ENCODE measurements at places on chromosomes 12 and 14. TPM values are rescaled to one million over a fixed set of nuclear protein-coding genes. Genes with fewer than 3 reads are reported as not detected.

DNA sequence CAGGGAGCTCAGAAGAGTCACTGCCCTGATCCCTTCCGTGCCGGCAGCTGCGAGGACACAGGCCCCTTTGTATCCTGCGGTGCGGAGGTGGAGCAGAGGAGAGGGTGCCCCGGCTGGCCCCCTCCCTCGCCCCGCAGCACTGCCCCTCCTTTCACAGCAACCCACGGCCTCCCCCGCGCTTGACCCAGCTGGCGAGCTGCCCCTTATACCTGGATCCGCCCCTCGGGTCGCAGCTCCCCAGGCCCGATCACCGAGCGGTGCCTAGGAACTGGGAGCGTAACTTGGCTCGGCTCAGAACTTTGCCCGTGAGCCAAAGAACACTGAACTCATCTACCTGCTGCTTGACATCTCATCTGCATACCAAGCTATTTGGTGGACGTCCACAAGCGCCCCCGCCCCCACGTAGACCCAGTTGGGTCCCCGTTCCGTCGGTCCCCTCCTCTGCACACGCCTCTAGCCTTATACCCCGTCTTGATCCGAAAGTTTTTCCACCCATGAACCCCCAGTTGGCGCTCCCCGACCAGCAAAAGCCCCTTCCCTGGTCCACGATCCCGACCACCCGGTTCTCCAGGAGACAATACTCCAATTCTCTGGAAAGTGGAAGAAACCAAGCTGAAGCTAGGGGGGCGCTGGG is 697 bp upstream of the DNAJC14 start:
- DNase-seq = peak; percentile 70
- no peaks in the 10 kb centered on the region for H3K36me3 ChIP-seq
- peaks cover 10% of the 10 kb centered on the region for H3K4me1 ChIP-seq
- H3K4me3 ChIP-seq = peak overlapping the region; percentile 78
- peak overlapping the region; percentile 82 for H3K27ac ChIP-seq

- H3K27me3 ChIP-seq = no peaks in the 10 kb centered on the region
- H3K36me3 ChIP-seq = no peaks in the 10 kb centered on the region
- DNase-seq = no peak
- no peaks in the 10 kb centered on the region for H3K4me1 ChIP-seq
- no peak overlapping the region for H3K4me3 ChIP-seq
Measured at GRCh38 chr14:47277703-47278102, 397.7 kb downstream of the MDGA2 start.

DNA sequence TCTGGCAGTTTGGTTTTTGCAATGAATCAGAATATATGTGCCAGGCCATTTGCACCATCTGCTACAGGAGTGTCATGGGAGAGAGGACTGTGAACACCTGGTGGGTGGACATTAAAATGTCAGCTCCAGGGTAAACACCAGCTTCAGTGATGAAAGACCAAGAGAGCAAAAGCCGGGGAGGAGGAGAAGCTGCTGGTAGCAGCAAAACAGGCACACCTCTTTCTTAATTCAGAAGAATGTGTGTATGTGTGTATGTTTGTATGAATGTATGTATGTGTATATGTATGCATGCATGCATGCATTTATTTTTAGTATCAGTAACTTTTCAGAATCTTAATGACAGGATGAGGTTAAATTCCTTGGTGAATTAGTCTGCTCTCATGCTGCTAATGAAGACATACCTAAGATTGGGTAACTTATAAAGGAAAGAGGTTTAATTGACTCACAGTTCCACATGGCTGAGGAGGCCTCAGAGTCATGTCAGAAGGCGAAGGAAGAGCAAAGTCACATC is 357.4 kb upstream of the PRICKLE1 start:
- H3K36me3 ChIP-seq = no peaks in the 10 kb centered on the region
- no peaks in the 10 kb centered on the region for H3K27me3 ChIP-seq
- no peak for DNase-seq
- no peak overlapping the region for H3K27ac ChIP-seq
- no peaks in the 10 kb centered on the region for H3K4me1 ChIP-seq
- H3K4me3 ChIP-seq = no peak overlapping the region

- H3K4me1 ChIP-seq = no peaks in the 10 kb centered on the region
- DNase-seq = no peak
- H3K4me3 ChIP-seq = no peak overlapping the region
- H3K27me3 ChIP-seq = no peaks in the 10 kb centered on the region
- no peak overlapping the region for H3K27ac ChIP-seq
- no peaks in the 10 kb centered on the region for H3K36me3 ChIP-seq
Measured at GRCh38 chr14:38799671-38800070, 303.4 kb downstream of the SEC23A start.

GRCh38 chr12:40769846-40770245 is 77.6 kb downstream of the CNTN1 start:
- DNase-seq = no peak
- H3K27me3 ChIP-seq = no peaks in the 10 kb centered on the region
- no peaks in the 10 kb centered on the region for H3K4me1 ChIP-seq
- H3K36me3 ChIP-seq = no peaks in the 10 kb centered on the region

GRCh38 chr14:79820866-79821535 is 390.3 kb downstream of the DIO2 start:
- H3K27ac ChIP-seq = no peak overlapping the region
- H3K27me3 ChIP-seq = no peaks in the 10 kb centered on the region
- H3K4me3 ChIP-seq = no peak overlapping the region
- no peaks in the 10 kb centered on the region for H3K36me3 ChIP-seq
- no peaks in the 10 kb centered on the region for H3K4me1 ChIP-seq

DNA sequence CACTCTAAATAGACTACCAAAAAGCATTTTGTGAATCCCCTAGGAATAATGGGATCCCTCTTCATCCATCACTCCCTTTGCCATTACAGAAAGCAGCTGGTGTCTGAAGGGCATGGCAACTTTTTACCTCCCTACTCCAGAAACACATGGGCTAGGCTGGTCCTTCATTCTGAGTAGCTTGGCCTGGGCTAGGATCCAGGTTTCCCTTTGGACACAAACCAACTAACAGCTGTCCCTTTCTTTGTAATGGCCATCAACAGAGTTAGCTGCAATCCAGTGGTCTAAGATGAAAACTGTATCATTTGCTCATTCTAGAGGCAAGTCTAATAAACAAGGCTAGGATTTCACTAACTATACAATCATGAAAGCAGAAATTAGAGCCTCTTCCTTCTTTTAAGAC is 7.4 kb downstream of the GRIN2B start:
- no peaks in the 10 kb centered on the region for H3K36me3 ChIP-seq
- H3K4me1 ChIP-seq = no peaks in the 10 kb centered on the region
- H3K4me3 ChIP-seq = no peak overlapping the region
- no peak overlapping the region for H3K27ac ChIP-seq

GRCh38 chr14:89342049-89342448 is 75.0 kb downstream of the FOXN3 start:
- peaks cover 10% of the 10 kb centered on the region for H3K36me3 ChIP-seq
- H3K4me3 ChIP-seq = no peak overlapping the region
- H3K27ac ChIP-seq = no peak overlapping the region
- peaks cover 26% of the 10 kb centered on the region for H3K4me1 ChIP-seq
- no peak for DNase-seq

GRCh38 chr12:98653866-98654493 is 8.9 kb downstream of the APAF1 start:
- H3K4me3 ChIP-seq = no peak overlapping the region
- DNase-seq = peak; percentile 72
- H3K4me1 ChIP-seq = no peaks in the 10 kb centered on the region

- no peaks in the 10 kb centered on the region for H3K4me1 ChIP-seq
- H3K27me3 ChIP-seq = no peaks in the 10 kb centered on the region
- DNase-seq = no peak
- no peaks in the 10 kb centered on the region for H3K36me3 ChIP-seq
- H3K4me3 ChIP-seq = no peak overlapping the region
- no peak overlapping the region for H3K27ac ChIP-seq
Measured at GRCh38 chr12:114041590-114041989, 75.5 kb upstream of the RBM19 start.

GRCh38 chr12:54993181-54993835 is 8.7 kb upstream of the TESPA1 start:
- no peaks in the 10 kb centered on the region for H3K36me3 ChIP-seq
- H3K27ac ChIP-seq = no peak overlapping the region
- H3K4me3 ChIP-seq = no peak overlapping the region
- peak; percentile 61 for DNase-seq
- no peaks in the 10 kb centered on the region for H3K27me3 ChIP-seq

DNA sequence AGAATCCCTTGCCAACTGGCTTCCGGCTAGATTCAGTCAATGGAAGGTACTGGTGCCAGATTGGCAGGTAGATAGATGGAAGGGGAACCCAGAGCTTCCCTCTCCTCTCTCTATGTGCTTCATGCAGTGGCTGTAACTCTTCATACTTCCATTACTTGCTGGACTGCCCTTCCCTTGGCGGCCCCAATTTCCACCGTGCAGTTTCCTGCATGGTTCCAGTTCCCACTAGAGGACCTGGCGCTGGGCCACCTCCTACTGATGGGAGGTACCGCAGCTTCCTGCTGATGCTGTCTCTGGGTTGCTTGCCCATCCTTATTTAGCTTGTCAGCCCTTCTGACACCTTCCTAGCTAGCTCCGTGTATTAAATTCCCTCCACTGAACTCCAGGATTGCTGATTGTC is 226.4 kb downstream of the ANO2 start:
- H3K4me3 ChIP-seq = no peak overlapping the region
- DNase-seq = no peak
- no peaks in the 10 kb centered on the region for H3K36me3 ChIP-seq
- H3K27me3 ChIP-seq = no peaks in the 10 kb centered on the region
- peaks cover 17% of the 10 kb centered on the region for H3K4me1 ChIP-seq
- H3K27ac ChIP-seq = no peak overlapping the region

DNA sequence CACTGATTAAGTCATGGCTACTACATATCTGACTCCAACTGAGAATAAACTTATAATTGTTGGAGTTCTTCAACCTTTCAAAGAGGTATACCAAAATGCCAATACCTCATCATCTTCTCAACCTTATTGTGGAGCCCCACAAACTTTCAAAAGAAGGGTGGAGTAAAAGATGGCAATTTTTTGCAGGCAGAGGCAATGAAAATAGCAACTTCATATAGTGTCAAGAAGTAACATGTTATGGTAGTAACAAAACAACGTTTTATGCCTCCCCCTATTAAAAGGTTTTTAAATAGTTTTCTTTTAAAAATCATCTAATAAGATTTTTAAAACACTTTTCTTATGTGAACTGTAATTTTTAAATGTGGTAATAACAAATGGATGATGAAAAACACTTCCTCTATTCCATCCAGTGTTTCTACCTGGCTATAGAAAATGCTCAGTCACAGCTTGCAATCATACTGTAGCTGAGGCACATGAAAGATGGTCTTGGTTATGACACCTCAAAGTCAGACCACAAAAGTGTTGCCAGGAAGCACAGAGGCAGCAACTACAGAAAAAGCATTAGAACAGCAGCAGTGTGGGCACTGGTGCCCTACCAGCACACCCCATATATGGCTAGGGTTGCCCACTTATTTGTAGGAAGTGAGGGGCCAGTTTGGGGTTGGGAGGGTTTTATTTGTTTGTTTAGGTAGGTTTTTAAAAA is 7.0 kb downstream of the PPP1R12A start:
- H3K4me1 ChIP-seq = peaks cover 1% of the 10 kb centered on the region
- H3K36me3 ChIP-seq = peaks cover 3% of the 10 kb centered on the region
- no peaks in the 10 kb centered on the region for H3K27me3 ChIP-seq
- no peak overlapping the region for H3K4me3 ChIP-seq
- H3K27ac ChIP-seq = no peak overlapping the region
- DNase-seq = no peak

DNA sequence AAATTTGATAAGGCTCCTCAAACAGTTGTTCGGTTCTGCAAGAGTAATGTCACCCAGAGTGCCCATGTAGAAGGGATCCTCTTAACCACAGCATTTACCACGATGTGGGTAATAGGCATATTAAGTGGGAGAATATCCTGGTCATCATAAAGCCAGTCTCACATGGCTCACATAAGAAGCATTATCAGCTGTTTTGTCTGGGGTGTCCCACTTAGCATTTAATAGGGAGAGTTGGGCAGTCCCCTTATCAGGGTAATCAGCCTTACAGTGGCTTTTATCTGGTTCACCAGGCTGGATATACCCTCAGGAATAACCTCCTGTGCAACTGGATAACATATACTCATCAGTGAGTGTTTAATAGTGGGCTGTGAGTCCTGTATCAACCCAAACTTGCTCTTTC is 12.9 kb upstream of the TMEM263 start:
- H3K27ac ChIP-seq = no peak overlapping the region
- no peaks in the 10 kb centered on the region for H3K4me1 ChIP-seq
- no peaks in the 10 kb centered on the region for H3K27me3 ChIP-seq
- H3K36me3 ChIP-seq = no peaks in the 10 kb centered on the region

GRCh38 chr12:56230432-56231183 is 757 bp downstream of the SLC39A5 start:
- H3K36me3 ChIP-seq = peaks cover 32% of the 10 kb centered on the region
- H3K27ac ChIP-seq = peak overlapping the region; percentile 91
- H3K4me1 ChIP-seq = no peaks in the 10 kb centered on the region
- peak overlapping the region; percentile 65 for H3K4me3 ChIP-seq

- DNase-seq = no peak
- H3K36me3 ChIP-seq = no peaks in the 10 kb centered on the region
- H3K4me3 ChIP-seq = no peak overlapping the region
- H3K4me1 ChIP-seq = no peaks in the 10 kb centered on the region
- H3K27ac ChIP-seq = peak overlapping the region; percentile 2
Measured at GRCh38 chr14:22551605-22551997, 37.4 kb downstream of the DAD1 start.

GRCh38 chr12:131220331-131220685 is 266.6 kb downstream of the ADGRD1 start:
- no peak overlapping the region for H3K4me3 ChIP-seq
- H3K4me1 ChIP-seq = peaks cover 34% of the 10 kb centered on the region
- peak; percentile 38 for DNase-seq
- no peak overlapping the region for H3K27ac ChIP-seq
- no peaks in the 10 kb centered on the region for H3K27me3 ChIP-seq
- H3K36me3 ChIP-seq = no peaks in the 10 kb centered on the region

DNA sequence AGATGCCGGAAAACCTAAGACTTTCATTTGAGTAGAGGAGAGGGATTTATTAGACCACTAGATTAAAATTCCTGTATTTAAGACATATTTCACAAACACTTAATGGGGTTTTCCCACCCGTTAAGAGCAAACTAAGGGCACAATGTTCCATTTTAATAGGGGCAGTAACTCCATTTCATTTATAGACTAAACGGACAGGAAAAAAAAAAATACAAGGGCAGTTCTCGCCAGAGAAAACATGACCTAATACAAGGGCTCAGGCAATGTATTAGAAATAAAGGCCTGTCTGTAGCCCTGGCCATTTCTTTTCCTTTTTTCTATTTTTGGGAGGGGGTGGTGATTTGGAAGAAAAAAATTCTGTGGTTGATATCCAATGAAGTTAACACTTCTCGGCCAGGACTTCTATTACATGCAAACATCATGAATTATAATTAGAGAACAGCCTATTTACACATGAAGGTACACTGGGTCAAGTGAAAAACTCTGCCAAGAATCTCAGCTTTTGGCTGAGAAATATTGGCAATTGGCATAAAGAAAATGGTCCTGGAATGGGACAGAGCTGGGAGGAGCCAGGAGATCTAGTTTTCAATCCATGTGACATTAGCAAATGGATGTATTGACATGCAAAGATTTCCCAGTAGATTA is 641.1 kb upstream of the TBX3 start:
- no peak overlapping the region for H3K27ac ChIP-seq
- no peak overlapping the region for H3K4me3 ChIP-seq
- H3K4me1 ChIP-seq = no peaks in the 10 kb centered on the region
- DNase-seq = no peak

The NANOG gene
- not detected for polyA plus RNA-seq

The TRPV4 gene
- polyA plus RNA-seq = 2.2 TPM

The THTPA gene
- polyA plus RNA-seq = 26.7 TPM

The TRMT5 gene
- polyA plus RNA-seq = 2.4 TPM

The SDR9C7 gene
- not detected for polyA plus RNA-seq

The ALX1 gene
- not detected for polyA plus RNA-seq

The AICDA gene
- 0.31 TPM for polyA plus RNA-seq

The TTC7B gene
- polyA plus RNA-seq = 3.0 TPM

The VRTN gene
- not detected for polyA plus RNA-seq

The EPYC gene
- not detected for polyA plus RNA-seq

The GSC gene
- not detected for polyA plus RNA-seq

The SYT10 gene
- polyA plus RNA-seq = 0.34 TPM

The KLRC4 gene
- 0.66 TPM for polyA plus RNA-seq

The MTHFD1 gene
- 62.2 TPM for polyA plus RNA-seq

The SPIC gene
- polyA plus RNA-seq = not detected

Measured in small intestine (tissue), 16 donors.